ENCODE measurements at places on chromosomes 13 and 19.

GRCh38 chr13:102704238-102705058, 9.6 kb upstream of the METTL21C start:
- DNase-seq = no peak

DNA sequence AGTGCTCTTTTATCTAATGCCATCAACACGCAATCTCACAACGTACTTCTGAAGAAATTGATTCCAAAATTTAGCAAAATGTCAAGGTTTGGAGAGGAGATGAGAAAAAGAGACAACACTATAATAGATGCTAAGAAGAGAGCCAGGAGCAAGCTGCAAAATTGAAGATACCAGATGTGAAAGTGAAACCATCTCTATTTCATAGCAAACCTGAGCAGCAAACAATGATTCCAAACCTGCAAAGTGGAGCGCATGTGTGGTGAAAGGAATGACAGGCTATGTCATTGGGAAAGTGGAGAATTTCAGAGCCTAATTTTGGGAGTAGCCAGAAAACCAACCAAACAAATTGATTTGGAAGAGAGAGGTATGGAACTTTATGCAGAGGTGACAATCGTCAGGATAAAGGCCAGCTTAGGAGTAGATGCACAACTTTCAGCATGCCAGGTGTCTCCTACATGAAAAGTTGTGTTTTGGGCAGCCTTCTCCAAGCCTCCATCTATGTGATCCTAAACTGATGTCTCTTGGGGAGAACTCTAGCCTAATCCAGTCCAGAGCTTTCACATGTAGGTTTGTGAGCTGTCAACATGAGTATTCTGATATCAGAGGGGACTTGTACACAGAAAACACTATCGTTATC, 158.4 kb upstream of the FNDC3A start:
- DNase-seq = no peak

DNA sequence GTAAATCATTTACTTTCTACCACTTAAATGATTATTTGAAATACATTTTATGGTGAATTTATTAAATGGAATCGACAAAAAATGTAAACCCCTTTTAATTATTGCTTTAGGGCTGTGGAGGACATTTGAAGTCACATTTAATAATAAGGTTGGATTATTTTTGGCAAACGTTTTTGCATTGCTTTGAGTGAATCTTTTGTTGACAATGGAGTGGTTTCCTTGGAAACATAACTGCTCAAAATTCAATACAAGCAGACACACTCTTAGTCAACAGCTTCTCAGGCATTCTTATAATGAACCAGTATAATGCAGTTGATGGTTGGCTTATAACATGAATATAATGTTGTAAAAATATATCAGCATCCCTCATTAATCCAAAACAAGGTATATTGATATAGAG, 104.7 kb downstream of the DCLK1 start:
- DNase-seq = no peak

- no peak for DNase-seq
Observed at GRCh38 chr13:26977541-26977940, 194.1 kb downstream of the USP12 start.

GRCh38 chr13:99363391-99363790, 56.2 kb upstream of the GPR183 start:
- DNase-seq = no peak

- DNase-seq = no peak
Observed at GRCh38 chr13:30308548-30308947, 1.2 kb upstream of the KATNAL1 start.

- no peak for DNase-seq
Observed at GRCh38 chr19:48308631-48309586, 16.4 kb upstream of the EMP3 start.

- no peak for DNase-seq
Observed at GRCh38 chr13:59531571-59532091, 632.1 kb downstream of the DIAPH3 start.

DNA sequence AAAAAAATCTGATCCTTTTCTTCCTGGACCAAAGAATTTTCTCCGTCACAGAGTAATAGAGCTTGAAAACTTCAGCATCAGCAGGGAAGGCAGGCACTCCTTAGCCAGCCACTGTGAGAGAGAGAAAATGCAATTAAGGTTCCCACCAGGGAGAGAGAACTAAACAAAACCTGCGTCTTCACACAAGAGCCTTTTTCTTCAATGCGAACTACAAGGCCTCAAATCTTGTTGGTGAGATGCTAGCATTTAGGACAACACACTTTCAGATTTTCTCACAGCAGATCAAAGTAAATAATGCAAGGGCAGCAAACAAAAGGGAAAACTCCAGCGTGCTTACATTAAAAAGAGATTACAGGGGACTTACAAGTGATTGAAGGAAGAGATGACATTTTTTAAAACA, 80.1 kb downstream of the DACH1 start:
- no peak for DNase-seq

All from stimulated activated CD4-positive, alpha-beta T cell treated with anti-CD3 and anti-CD28 coated beads, Interleukin-2, amount 100 ng/mL, for 48 hours (primary cell).